ENCODE measurements at places on chromosomes 12 and 14. TPM values are rescaled to one million over a fixed set of nuclear protein-coding genes. Genes with fewer than 3 reads are reported as not detected.
A peak's percentile ranks its signal among the peaks of the same experiment; 100 is the strongest.

- no peak for DNase-seq
- no peak overlapping the region for H3K27ac ChIP-seq
- H3K36me3 ChIP-seq, result no peaks in the 10 kb centered on the region
- no peaks in the 10 kb centered on the region for H3K4me1 ChIP-seq
- no peak overlapping the region for H3K4me3 ChIP-seq
Measured at GRCh38 chr12:126966498-126966897, 1300.5 kb upstream of the TMEM132C start.

Gene FAM216A
- 6.3 TPM for total RNA-seq

Gene CRIP1
- total RNA-seq, result 77.8 TPM

DNA sequence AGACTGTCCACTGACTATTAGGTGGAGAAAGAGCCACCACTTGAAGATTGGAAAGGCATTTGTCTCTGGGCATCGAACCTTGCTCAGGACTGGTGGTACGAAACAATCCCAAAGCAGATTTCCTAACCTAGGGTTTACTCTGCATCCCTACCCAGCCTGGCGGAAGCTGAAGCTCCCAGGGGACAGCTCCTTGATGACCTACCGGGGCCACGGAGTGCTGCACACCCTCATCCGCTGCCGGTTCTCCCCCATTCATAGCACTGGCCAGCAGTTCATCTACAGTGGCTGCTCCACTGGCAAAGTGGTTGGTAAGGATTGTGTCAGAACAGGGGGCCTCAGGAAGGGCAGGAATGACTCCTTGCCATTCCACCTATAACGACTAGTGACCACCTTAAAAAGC lies 6.5 kb upstream of the NRL start:
- no peak for DNase-seq
- no peaks in the 10 kb centered on the region for H3K27me3 ChIP-seq
- no peak overlapping the region for H3K4me3 ChIP-seq
- H3K27ac ChIP-seq, result no peak overlapping the region

DNA sequence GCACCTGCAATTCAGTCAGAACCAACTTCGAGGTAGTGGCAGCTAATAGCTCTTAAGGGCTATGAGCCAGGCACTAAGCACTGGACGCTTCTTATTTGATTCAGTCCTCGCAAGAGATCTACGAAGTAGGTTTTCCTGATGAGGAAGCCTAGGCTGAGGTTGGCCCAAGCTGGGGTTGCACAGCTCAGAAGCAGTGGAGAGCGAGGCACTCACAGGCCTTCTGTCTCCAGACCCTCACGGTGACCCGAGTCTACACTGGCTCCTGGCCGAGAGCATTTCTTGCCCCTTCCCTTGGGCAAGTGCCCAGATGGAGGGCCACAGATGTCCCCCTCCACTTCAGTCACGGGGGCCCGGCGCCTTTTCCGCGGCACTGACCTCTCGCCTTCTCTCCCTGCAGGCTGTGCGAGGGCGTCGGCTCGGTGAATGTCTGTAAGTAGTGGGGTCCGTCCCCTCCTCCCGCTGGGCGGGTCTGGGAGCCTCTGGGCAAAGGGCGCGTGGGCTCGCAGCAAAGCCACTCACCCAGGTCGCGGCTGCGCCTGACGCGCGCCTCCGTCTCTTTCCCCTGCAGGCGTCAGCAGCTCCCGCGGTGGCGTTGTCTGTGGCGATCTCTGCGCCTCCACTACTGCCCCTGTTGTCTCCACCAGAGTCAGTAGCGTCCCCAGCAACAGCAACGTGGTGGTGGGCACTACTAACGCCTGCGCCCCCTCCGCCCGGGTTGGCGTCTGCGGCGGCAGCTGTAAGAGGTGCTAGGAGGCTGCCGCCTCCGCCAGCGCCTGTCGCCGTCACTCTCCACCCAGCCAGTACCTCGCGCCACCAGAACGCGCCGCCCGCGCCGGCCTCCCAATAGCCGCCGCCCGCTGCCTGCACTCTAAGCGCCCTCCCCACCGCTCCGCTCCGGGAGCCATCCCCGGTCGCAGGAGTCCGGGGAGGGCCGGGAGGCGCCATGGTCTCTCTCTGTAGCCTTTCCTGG lies 13.1 kb downstream of the KRT83 start:
- peak overlapping the region; percentile 22 for H3K27ac ChIP-seq
- no peaks in the 10 kb centered on the region for H3K4me1 ChIP-seq
- peak overlapping the region; percentile 49 for H3K4me3 ChIP-seq
- peaks cover 39% of the 10 kb centered on the region for H3K27me3 ChIP-seq

DNA sequence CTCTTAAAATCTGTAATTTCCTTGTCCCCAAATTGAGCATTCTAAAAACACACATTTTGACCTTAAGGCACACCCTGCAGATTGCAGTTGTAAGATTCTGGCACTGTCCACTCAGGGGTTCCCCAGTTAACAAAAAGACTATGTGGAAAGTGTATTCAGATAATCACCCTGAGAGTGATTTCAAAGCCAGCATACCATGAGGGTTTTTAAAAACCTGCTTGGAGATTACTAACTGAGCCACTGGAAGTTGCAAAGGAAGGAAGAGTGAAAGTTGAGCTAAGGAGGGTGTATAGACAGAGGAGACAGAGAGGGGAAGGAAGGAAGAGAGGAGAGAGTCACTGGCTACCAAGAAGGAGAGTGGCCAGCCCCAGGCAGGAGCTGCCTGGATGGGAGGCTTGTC lies 82.6 kb downstream of the EML1 start:
- no peak for DNase-seq
- no peaks in the 10 kb centered on the region for H3K27me3 ChIP-seq
- no peak overlapping the region for H3K4me3 ChIP-seq
- no peaks in the 10 kb centered on the region for H3K4me1 ChIP-seq
- no peaks in the 10 kb centered on the region for H3K36me3 ChIP-seq

Gene PZP
- 0.30 TPM for total RNA-seq

DNA sequence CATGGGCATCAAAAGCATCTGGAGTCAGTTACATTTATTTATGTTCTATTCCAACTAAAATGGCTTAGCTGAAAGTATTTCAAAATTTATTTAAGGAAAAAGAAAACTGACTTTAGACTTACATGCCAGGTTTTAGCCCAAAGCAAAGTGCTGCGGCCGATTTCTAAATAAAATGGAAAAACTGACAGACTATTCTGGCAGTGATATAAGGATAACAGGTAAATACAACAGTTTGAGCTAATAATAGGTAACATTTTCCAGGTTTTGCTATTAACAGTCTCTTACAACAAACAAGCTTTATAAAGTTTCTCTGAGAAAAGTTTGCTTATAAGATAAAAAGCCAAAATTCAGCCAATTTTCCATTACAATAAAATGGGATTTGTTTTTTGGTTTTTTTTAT lies 937.2 kb upstream of the FLRT2 start:
- H3K4me3 ChIP-seq, result no peak overlapping the region
- no peak for DNase-seq
- H3K4me1 ChIP-seq, result no peaks in the 10 kb centered on the region
- H3K27ac ChIP-seq, result no peak overlapping the region
- H3K27me3 ChIP-seq, result no peaks in the 10 kb centered on the region

Gene KRT3
- total RNA-seq, result not detected

Gene SYCP3
- not detected for total RNA-seq

Gene RNU6-8
- total RNA-seq, result not detected

GRCh38 chr12:13100605-13100881 lies 2.9 kb downstream of the GSG1 start:
- H3K4me1 ChIP-seq, result no peaks in the 10 kb centered on the region
- no peaks in the 10 kb centered on the region for H3K27me3 ChIP-seq
- no peaks in the 10 kb centered on the region for H3K36me3 ChIP-seq
- H3K27ac ChIP-seq, result peak overlapping the region; percentile 95

GRCh38 chr12:12398026-12398859 lies 41.4 kb downstream of the BORCS5 start:
- H3K36me3 ChIP-seq, result no peaks in the 10 kb centered on the region
- H3K27me3 ChIP-seq, result no peaks in the 10 kb centered on the region
- H3K4me1 ChIP-seq, result peaks cover 16% of the 10 kb centered on the region
- peak overlapping the region; percentile 87 for H3K27ac ChIP-seq
- no peak overlapping the region for H3K4me3 ChIP-seq
- DNase-seq, result peak; percentile 79

- peak; percentile 40 for DNase-seq
- H3K27ac ChIP-seq, result no peak overlapping the region
- H3K4me1 ChIP-seq, result no peaks in the 10 kb centered on the region
- no peaks in the 10 kb centered on the region for H3K36me3 ChIP-seq
- no peak overlapping the region for H3K4me3 ChIP-seq
Measured at GRCh38 chr12:109277899-109278762, 31.0 kb downstream of the FOXN4 start.

DNA sequence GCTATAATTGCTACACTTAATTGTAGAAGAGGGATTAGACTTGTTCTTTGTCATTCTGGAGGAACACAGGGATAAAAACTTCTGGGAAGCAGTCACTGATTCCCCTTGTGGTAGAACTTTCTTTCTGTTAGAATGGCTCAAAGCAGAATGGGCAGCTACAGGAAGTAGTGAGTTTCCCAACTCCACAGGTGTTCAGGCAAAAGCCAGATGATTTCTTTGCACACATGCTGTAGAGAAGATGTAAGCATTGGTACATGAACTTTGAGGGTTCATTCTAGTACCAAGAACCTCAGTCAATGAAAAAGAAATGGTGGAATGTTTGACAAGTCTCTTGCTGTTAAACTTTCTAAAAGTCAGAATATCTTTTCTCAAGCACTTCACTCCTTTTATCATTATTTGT lies 4.3 kb downstream of the NDUFA9 start:
- peaks cover 43% of the 10 kb centered on the region for H3K36me3 ChIP-seq
- H3K4me1 ChIP-seq, result peaks cover 12% of the 10 kb centered on the region
- no peak for DNase-seq
- H3K27ac ChIP-seq, result no peak overlapping the region
- no peaks in the 10 kb centered on the region for H3K27me3 ChIP-seq

DNA sequence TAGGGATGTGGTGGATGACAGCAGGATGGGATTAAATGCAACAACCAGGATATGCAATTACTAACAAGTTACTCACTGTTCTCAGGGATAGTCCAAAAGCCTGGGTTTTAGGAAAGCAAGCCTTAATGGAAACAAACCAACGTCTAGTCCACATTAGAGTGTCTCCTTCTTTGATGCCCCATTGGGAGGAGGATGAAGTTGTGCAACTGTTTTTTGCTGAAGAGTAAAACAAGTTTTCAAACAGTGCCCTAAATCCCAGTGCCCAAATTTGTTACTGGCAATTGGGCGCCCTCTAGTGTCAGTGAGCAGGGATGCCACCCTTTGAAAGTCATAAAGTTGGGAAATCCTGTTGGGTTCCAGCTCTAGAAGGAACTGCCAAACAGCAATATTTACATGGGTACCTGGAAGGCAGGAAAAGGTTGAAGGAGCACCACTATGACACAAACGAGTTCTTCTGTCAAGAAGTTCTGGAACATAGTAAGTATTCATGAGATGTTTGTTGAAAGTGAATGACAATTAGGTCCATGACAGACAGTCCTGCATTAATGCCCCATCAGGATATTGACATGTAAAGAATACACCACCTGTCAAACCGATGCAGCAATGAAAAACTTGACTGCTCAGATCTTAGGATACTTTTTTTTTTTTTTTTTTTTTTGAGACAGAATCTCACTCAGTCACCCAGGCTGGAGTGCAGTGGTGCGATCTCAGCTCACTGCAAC lies 11.1 kb upstream of the DPF3 start:
- H3K27ac ChIP-seq, result no peak overlapping the region
- peaks cover 7% of the 10 kb centered on the region for H3K27me3 ChIP-seq
- H3K4me1 ChIP-seq, result no peaks in the 10 kb centered on the region
- no peak overlapping the region for H3K4me3 ChIP-seq

- no peak overlapping the region for H3K27ac ChIP-seq
- no peaks in the 10 kb centered on the region for H3K36me3 ChIP-seq
- no peak for DNase-seq
- no peaks in the 10 kb centered on the region for H3K27me3 ChIP-seq
- H3K4me3 ChIP-seq, result no peak overlapping the region
Measured at GRCh38 chr12:76303365-76303764, 44.9 kb downstream of the BBS10 start.

- H3K36me3 ChIP-seq, result no peaks in the 10 kb centered on the region
- peak overlapping the region; percentile 50 for H3K27ac ChIP-seq
- H3K4me3 ChIP-seq, result no peak overlapping the region
- no peak for DNase-seq
Measured at GRCh38 chr12:106090591-106091445, 47.9 kb downstream of the NUAK1 start.

GRCh38 chr12:51886021-51886710 lies 1.7 kb upstream of the ANKRD33 start:
- H3K27me3 ChIP-seq, result no peaks in the 10 kb centered on the region
- no peak overlapping the region for H3K4me3 ChIP-seq
- peaks cover 8% of the 10 kb centered on the region for H3K4me1 ChIP-seq

DNA sequence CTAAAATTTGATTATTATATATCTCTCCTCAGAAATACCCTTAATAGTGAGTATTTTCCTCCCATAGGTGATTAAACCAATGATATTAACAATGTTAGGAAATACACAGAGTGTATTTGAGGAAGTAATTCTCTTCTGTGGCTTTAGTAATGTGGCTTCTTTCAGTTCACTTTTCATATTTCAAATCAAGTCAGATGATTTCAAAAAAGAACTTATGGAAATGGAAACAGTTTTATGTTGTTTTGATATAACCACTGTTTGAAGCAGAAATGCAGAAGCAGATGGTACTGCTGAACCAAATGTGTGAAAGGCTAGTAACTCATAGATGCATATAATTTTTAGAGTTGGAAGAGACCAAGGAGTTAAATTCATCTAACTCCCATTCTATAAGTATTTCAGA lies 1.9 kb upstream of the GPR33 start:
- no peaks in the 10 kb centered on the region for H3K4me1 ChIP-seq
- no peak for DNase-seq
- no peak overlapping the region for H3K27ac ChIP-seq
- H3K27me3 ChIP-seq, result no peaks in the 10 kb centered on the region
- H3K4me3 ChIP-seq, result no peak overlapping the region

GRCh38 chr12:28855761-28856310 lies 293.2 kb upstream of the FAR2 start:
- H3K27ac ChIP-seq, result no peak overlapping the region
- no peak for DNase-seq
- H3K4me1 ChIP-seq, result no peaks in the 10 kb centered on the region
- H3K27me3 ChIP-seq, result no peaks in the 10 kb centered on the region
- H3K4me3 ChIP-seq, result no peak overlapping the region
- H3K36me3 ChIP-seq, result no peaks in the 10 kb centered on the region

- DNase-seq, result no peak
- no peak overlapping the region for H3K27ac ChIP-seq
- H3K27me3 ChIP-seq, result no peaks in the 10 kb centered on the region
- H3K4me3 ChIP-seq, result no peak overlapping the region
Measured at GRCh38 chr14:36518031-36518585, 1.9 kb downstream of the NKX2-1 start.

DNA sequence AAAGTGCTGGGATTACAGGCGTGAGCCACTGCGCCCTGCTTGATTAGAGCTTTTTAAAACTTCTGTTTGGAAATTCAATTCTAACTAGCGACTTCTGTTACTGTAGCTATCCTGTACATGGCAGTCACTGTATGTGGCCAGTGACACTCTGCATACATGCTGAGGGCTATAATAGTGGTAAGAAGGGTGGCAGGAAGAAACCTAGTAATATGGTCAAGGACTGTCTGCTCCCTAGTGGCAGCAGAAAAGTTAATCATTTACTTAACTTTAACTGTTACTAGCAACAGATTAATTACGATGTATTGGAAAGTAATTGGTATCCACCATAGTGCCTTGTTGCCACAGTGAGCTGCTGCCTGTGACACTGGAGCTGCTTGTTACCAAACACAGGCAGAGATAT lies 149.0 kb downstream of the KITLG start:
- no peaks in the 10 kb centered on the region for H3K4me1 ChIP-seq
- H3K36me3 ChIP-seq, result no peaks in the 10 kb centered on the region
- H3K4me3 ChIP-seq, result no peak overlapping the region
- H3K27ac ChIP-seq, result no peak overlapping the region
- DNase-seq, result no peak
- H3K27me3 ChIP-seq, result no peaks in the 10 kb centered on the region

Gene ALDH6A1
- 73.0 TPM for total RNA-seq

- no peak for DNase-seq
- no peaks in the 10 kb centered on the region for H3K36me3 ChIP-seq
- peaks cover 25% of the 10 kb centered on the region for H3K27me3 ChIP-seq
- no peak overlapping the region for H3K4me3 ChIP-seq
Measured at GRCh38 chr14:88196925-88197324, 126.1 kb downstream of the KCNK10 start.

Gene WASHC4
- total RNA-seq, result 119 TPM

All from tibial nerve (tissue), 4 donors.